ENCODE measurements at places on chromosomes 7 and 10.

- peak; percentile 50 for DNase-seq
These were observed 186.5 kb upstream of the BET1 start for GRCh38 chr7:94190599-94191061.

DNA sequence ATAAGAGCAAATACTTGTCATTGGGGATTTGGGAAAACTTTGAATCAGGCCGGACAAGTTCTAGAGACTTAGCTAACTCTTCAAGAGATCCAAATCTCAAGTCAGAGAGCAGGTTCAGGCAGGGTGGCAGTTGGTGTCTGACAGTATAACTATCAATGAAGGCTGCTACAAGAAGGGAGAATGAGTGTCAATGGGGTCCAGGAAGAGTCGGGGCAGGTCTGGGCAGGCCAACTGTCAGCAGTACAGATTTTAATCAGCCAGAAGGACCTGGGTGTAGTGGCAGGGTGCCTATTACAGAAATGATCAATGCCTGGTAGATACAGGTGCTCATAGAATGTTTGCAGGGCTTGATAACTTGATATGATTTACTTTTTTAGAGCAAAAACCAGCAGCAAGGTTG is 751.1 kb downstream of the GRM8 start:
- DNase-seq = no peak

DNA sequence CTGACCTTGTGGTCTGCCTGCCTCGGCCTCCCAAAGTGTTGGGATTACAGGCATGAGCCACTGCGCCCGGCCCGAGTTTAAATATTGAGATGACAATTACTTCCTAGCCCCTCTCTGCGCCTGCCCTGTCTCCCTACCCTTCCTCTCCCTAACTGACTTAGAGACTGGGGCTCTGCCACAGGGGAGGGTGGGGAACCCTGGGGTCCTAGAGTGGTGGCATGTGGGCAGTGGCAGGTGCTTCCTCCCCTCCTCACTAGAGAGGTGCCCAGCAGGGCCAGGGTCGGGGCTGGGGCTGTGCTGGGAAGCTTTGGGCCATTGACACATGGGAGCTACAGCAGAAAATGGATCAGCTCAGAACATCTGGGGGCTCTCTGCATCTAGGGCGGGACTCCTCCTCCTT is 7.0 kb upstream of the ACHE start:
- no peak for DNase-seq

DNA sequence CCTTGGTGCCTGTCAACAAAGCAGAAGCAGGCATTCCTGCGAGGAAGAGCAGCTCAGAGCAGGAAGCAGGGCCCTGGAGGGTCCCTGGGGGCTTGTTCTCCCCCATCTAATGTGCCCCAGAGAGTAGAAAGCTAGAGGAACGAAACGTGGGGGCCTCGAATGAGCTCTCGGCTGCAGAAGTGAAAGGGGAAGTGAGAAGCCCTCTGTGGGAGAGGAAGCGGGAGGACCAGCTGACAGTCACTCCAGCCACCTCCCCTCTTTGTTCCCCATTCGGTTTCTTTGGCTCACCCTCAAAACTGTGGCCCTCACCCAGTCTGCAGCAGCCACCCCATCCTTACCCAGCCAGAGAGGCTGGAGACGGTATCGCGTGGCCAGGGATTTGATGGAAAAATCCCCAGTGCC is 25.0 kb downstream of the C10orf105 start:
- DNase-seq = no peak

- no peak for DNase-seq
These were observed 48.4 kb upstream of the CRTAC1 start for GRCh38 chr10:98078774-98079173.

DNA sequence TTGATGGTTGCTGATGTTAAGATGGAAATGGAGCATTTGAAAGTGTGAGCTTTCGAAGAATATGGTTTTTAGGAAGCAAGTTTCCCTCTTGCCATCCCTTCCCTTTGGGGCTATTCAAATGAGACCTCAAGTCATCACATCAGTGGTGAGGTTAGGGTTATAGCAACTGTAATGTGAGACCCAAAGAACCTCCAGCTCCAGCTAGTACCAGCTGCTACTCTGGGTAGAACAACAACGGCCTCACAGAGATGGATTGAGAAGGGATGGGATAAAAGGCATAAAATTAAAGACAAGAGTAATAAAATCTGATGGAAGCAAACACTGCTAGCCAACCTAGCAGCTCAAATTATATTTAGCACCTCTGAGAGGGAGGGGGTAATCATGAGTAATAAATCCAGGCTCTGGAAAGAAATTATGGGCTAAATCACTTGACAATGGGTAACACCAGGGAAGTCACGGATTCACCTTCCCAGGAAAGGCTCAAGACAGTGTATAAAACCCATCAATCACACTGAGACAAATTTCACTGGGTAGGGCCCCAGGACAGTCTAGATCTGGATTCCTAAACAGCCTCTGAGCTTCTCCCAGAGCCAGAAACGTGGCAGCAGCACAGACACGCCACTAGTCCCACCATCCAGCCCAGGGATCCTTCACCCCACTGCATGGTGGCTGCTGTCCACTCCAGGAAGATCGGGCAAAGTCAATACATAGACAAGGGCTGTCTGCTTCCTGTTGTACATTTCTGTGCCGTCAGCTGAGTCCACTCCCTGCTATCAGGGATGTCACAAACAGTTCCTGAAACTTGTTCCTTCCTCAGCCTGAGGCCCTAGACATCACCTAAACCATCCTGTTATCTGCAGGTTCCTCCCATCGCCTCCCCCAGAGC is 151.1 kb downstream of the GFRA1 start:
- DNase-seq = no peak

DNA sequence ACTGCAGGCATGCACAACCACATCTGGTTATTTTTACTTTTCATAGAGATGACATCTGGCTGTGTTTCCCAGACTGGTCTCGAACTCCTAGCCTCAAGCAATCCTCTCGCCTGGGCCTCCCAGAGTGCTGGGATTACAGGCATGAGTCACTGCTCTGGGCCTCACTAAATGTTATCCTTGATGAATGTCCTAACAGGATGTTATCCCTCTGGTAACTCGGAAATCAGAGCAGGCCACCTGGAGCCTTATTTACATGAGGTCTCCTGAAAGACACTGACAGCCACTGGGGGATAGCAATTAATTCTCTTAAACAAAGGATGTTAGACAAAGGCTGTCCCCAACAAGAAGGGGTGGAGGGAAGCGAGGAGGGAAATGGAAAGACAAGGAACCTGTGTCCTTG is 4.5 kb upstream of the ZNF438 start:
- DNase-seq = no peak

DNA sequence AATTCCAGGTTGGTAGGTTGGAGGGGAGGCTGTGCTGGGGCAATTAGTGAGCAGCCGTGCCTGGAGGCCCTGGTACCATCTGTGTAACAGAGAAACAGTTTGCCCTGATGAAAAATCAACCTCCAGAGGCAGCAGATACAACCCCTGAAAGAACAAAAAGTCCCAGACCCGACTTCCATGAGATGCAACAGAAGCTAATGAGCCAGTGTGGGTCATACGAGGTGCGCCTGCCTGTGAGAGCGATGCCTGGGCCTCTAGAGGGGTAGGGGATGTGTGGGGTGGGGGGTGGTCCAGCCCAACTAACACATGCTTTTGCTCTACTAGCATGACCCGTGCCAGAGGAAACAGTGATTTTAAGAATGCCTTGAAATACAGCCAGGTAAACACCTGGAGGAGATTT is 39.3 kb downstream of the CELF2 start:
- peak; percentile 50 for DNase-seq

- no peak for DNase-seq
These were observed 2.3 kb upstream of the TAX1BP1 start for GRCh38 chr7:27737616-27738015.

DNA sequence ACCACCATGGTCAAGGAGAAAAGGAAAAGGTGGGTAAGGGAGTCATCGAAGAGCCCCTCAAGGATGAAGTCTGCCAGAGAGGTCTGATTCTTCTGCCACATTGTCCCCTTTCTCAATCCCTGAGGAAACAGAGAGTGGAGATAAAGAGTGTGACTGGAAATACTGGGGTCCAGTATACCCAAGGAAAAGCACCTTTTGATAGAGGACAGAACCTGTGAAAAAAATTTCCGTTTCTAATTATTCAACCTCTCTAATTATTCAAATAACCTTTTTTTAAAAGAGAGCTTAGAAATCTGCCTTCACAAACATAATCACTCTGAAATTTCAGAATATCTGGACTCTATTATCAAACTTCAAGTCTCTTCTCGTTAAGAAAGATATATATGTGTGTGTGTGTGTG is at the start of gene OR2AE1:
Gene OR2AE1 (minus strand): TSS at position 101 of the 400 bp plus-strand sequence. CDS start 0 bp downstream, at position 101.
- DNase-seq = no peak

DNA sequence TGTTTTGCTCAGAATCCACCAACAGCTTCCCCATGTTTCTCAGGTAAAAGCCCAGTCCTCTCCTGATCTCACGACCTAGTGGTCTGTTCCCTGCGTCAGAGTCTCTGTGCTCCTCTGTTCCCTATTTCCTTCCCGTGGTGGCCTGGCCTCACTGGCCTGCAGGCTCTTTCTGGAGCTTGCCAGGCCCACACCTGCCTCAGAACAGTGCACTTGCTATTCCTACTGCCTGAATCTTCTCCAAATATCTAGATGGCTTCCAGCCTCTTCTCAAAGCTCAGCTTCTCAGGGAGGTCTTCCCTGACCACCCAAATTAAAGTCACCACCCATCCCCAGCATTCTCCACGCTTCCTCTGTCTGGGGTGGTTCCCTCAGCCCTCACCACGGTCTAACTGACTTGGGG is 165.3 kb downstream of the USP6NL start:
- no peak for DNase-seq

DNA sequence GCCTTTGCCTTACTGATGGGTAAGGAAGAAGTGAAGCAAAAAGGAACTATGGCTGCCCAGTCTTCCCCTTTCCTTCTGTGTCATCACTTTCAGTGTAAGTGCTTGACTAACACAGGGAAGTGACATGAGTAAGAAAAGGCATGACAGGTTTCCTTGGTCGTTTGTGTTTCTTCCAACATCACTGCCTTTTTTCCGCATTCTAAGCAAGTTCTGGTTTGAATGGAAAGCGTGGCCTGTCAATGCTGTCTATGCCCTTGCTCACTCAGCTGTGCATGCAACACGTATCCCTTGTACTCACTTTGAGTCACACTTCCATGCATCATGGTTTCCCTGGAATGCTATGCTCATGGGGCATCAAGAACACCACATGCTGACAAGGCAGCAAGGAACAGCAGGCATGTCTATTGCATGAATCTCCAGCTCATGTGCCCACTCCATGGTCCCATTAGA is 111.8 kb downstream of the OAT start:
- peak; percentile 30 for DNase-seq

DNA sequence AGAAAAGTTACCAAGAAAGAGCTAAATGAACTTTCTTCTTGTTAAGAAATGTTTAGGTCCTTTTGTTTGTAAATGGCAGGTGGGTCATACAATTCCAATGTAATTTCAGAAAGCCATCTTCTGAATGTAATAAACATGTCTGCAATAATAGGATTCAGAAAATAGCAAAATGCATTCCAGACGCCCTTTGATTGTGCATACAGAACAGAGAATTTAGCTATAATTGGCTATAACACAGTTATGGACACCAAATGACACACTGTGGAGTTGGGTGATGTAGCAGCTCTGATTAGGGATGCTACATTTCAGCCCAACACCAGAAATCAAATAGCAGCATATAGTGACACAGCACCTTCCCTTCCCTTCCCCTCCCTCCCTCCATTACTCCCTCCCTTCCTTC is 240.8 kb downstream of the SNX10 start:
- DNase-seq = no peak

- no peak for DNase-seq
These were observed 61.7 kb upstream of the LRGUK start for GRCh38 chr7:134065415-134065814.

- peak; percentile 43 for DNase-seq
These were observed 65.0 kb upstream of the FGFR2 start for GRCh38 chr10:121662945-121663917.

DNA sequence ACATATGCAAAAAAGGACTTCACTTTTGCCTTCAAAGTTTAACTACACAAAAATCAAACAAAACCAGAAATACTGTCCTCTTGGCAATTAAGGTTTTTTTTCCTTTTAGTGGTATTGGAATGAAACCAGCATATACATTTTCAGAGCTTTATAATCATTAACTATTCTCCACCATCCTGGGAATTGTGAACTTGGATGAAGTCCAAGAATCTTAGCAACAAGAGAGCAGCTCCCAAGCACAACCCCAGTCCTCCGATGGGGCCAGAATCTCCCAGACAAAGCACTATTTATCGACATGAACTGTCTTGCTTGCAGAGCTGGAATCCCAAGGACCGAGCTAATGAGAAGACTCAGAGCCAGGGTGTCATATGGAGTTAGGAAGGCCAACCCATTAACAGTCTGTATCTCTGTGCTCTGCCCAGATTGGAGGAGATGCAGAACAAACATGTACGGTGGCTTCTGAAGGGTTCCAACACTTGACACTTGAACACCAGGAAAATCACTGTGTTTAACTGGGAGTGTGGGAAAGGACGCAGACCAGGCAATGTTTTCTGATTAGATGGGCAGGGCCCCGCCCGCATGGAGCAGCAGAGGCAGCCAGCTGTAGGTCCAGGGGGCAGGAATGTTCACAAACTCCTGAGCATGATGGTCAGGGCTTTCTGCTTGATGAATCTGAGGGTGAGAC is 35.5 kb downstream of the PPP1R3C start:
- DNase-seq = peak; percentile 65

GRCh38 chr7:88758381-88759229 is 895 bp upstream of the ZNF804B start:
- DNase-seq = peak; percentile 80

DNA sequence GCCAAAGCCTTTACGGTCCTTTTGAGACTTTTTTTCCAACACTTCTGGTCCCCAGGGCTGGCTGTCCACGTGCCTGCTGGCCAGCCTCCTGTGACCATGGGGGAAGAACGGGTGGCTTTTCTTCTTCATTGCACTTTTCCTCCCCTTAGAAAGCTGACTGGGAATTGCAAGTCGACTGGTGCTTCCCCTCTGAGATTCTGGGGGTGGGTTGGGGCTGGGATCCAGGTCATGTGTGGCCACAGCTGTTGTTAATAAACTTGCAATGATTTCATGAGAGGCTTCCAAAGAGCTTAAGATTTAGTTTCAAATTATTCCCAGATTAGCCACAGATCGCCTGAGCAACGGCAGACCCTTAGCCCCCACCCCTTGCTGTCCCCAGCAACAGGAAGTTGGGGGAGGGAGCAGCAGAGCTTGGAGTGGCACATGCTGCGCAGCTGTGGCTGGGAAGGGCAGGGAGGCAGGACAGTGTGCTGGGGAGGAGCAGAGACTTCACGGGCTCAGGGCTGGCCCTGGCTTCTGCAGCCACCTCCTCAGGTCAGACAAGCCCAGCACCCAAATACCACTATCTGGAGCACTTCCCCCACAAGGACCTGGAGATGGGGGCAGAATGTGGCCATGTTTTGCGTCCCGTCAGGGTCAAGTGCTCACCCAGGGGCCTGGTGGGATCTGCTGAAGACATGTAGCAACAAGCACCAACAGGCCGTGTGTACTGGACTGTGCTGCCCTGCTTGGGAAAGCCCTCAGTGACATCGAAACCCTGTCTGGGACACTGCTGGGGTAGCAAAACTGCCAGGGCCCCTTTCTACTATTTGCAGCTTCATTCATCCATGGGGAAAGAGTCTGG is 147.1 kb downstream of the RNF216 start:
- peak; percentile 93 for DNase-seq
